ENCODE measurements at places on chromosomes 12 and 14.

- no peak for DNase-seq
Observed at GRCh38 chr14:101571004-101571403, 9.7 kb downstream of the DIO3 start.

GRCh38 chr14:101506926-101507835 is 54.1 kb upstream of the DIO3 start:
- peak; percentile 21 for DNase-seq

GRCh38 chr12:104566244-104566993 is 109.7 kb downstream of the CHST11 start:
- no peak for DNase-seq

DNA sequence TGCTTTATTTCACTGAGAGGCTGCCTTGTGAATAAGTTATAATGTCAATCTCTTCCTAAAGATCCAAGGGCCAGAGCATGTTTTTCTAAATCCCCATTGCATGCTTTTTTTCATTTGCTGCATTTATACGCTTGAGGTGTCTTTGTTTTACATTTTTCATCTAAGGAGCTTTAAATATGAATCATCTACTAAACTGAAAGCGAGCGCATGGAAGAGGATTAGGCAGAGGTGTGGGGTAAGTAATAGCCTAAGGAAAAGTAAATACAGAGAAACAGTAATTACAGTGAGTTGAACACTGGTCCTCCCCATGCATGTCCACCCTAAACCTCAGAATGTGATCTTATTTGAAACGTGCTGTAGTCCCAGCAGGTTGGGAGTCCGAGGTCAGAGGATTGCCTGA is 76.4 kb upstream of the METAP2 start:
- DNase-seq, result no peak

Data from T-cell (primary cell).